ENCODE measurements at places on chromosomes 3 and 15.
A peak's percentile ranks its signal among the peaks of the same experiment; 100 is the strongest.

GRCh38 chr15:40927873-40928806 lies 1.0 kb upstream of the DLL4 start:
- DNase-seq, result peak; percentile 82

- DNase-seq, result no peak
These were observed 124.0 kb upstream of the PLXNA1 start for GRCh38 chr3:126858887-126859286.

GRCh38 chr15:55799291-55800212 lies 56.6 kb upstream of the PRTG start:
- no peak for DNase-seq

GRCh38 chr3:151726016-151726415 lies 7.7 kb upstream of the AADACL2 start:
- DNase-seq, result no peak

DNA sequence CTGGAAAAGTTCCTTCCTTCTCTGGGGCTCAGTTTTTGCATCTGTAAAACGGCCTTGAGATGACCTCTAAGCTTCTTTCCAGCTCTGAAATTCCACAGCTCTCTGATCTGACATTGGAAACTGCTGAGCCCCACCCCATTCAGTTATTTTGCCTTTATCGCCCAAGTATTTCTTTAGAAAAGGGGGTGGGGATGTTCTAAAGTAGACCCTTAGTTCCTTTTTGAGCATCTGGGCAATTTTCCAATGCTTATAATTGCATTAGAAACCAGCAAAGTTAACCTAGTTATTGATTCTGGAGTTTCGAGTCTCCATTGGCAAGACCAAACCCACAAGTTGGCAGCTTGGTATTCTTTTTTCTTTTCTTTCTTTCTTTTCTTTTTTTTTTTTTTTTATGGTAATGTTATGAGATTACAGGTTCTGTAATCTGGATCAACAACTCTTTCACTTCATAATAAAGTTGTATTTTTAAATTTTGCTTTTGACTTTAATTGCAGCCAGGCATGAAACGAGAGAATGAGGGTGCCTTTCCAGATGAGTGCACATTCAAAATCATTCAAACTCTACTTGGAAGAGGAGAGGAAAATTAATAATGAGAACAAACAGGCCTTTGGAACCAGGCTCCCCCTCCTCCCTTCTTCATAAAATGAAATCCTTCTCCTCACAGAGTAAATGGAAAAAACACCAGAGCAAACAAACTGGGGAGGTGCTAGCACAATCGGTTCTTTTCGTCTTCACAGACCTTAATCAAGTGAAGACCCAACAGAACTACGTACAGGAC lies 76.8 kb upstream of the LRIG1 start:
- DNase-seq, result peak; percentile 41

GRCh38 chr3:193053046-193053435 lies 135.4 kb upstream of the MB21D2 start:
- DNase-seq, result no peak

Data from NCI-H1105 (cell line).